ENCODE measurements at places on chromosomes 3 and 15. TPM values are rescaled to one million over a fixed set of nuclear protein-coding genes. Genes with fewer than 3 reads are reported as not detected.

ACTC1 gene
- not detected for total RNA-seq

KNL1 gene
- total RNA-seq: 32.8 TPM

DUOX1 gene
- 0.74 TPM for total RNA-seq

ZSCAN29 gene
- total RNA-seq: 20.9 TPM

CCDC13 gene
- not detected for total RNA-seq

GRCh38 chr3:9716801-9717555 is 13.3 kb downstream of the CPNE9 start:
- DNase-seq: no peak

DNA sequence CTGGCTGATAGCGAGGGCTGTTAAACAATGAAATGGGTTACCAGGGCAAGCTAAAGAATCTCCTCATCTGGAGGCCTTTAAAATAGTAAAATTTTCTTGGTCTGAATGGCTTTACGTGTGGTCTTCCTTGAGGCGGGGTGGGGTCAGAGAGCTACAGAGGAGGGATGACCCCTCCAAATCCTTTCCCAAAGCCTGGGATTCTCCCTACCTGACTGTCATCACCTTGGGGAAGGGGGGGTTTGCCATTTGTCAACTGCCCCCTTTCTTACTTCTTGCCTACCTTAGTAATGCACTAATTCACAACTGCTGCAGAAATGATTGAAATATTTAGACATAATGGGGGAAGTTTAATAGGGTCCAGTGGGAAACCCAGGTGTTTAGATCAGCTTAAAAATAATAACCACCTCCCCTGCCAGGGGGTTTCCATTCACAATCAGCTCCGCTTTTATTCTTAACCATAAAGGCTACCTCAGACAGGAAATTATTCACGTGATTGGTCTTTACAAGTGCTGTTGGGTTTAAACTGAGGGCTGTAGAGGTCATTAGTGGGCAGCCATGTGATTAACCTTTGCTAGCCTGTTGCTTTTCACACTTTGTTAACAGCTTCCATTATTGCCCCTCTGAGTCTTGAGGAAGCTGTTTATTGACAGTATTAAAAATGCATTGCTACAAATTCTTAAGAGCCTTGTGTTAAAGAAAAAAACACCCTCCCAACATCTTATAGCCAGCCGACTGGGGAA is 276.5 kb upstream of the ATP11B start:
- no peak for DNase-seq

DNA sequence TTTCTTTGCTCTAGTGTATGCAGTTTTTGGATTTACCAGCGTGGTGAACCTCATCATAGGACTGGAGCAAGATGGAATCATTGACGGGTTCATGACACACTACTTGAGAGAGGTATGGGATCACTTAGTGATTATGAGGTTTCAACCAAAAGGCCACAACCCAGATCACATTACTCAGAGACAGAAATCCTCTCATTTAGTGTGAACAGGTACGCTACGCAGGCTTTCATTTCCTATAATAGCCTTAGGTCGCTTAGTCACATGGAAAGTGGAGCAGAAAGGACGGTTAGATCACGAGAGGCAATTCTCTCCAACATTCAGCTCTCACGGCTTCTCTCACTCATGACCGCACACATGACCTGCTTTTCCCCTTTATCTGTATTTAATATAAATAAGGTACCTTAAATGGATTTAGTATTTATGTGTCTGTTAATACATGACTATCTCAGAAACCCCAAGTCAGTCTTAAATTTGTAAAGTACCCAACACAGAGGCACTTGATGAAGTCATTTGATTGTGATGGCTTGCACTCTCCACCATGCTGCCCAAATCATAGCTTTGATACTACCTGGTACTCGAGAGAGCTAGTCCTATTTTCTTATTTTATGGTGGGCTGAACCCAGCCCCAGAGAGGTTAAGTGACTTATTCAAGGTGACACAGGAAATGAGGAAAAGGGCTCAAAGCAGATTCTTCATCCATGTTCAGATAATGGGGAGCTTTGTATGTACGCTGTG is 8.6 kb downstream of the TM6SF1 start:
- DNase-seq: no peak

DNA sequence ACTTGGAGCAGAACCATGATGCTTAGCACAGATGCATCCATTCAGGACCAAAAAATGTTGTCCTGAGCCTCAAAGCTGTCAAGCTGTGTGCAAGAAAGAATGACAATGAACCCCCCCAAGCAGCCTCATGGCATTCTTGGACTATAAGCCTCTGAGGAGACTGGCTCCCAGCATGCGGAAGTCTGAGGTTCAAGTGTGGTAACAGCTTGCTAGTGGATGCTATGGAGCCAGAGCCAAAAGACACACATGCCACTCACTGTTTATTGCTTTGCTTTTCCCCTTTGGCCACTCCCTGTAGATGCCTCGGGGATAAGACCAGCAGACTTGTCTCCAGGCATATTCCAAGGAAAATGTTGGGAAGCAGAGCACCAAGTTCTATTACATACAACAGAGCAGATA is 38.2 kb upstream of the SNRK start:
- no peak for DNase-seq

- DNase-seq: no peak
Observed at GRCh38 chr3:16417945-16418739, 95.4 kb downstream of the RFTN1 start.

GRCh38 chr15:66608159-66608558 is 42.4 kb upstream of the LCTL start:
- no peak for DNase-seq

DNA sequence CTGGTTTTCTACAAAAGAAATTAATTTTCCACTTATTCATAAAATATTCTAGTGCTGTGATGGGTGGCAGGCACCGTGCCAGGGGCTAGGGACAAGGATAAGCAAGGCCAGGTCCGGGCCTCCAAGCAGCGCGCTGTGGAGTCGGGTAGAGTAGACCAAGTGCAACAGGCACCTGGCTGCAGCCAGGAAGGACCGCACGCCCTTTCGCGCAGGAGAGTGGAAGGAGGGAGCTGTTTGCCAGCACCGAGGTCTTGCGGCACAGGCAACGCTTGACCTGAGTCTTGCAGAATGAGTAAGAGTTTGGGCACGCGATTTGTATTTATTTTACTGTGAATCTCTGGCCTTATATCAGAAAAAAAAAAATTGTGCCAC is at the start of gene CASR:
Gene CASR, plus strand, starts transcription at position 148 of the 372 bp plus-strand sequence. CDS start 70,522 bp downstream, outside the sequence.
- peak; percentile 20 for DNase-seq

GRCh38 chr3:40292637-40293349 is 16.7 kb upstream of the EIF1B start:
- DNase-seq: no peak

DNA sequence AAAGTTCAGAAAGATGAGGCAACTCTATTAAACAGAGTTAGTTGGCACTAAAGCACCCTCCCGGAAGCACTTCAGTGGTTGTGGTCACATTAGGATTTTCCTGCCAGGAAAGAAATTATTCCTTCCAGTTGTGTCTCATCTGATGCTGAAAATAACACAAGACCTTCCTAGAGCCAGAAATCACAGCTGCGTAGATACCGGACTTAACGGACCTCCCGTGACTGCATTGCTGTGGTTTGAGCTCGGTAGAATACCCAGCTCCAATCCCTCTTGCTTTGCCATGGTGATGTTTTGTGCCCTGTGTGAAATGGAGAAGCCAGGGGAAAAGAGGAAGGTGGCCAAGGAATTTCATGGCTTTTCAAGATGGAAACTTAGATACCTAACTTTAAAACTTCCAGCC is 215.0 kb upstream of the IGF1R start:
- no peak for DNase-seq

DNA sequence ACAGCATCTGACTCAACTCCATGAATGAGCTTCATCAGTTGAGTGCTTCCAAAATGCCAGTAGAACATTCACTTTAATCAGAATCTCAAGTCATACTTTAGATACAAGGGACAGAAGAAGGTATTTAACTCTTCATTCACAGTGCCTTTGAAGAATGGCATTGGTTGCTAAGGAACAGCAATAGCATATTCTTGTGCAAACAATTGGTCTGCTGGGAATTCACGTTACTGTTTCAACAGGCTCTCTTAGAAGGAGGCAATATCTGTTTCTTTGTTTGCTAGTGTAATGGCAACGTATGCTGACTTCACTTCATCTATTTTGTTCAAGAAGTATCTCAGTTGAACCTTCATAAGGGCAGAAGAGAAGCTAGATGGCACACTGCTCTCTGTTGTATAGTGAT is 113.9 kb downstream of the TMEM108 start:
- no peak for DNase-seq

GRCh38 chr3:15538345-15538744 is 16.8 kb upstream of the COLQ start:
- DNase-seq: peak; percentile 20

Data from activated CD4-positive, alpha-beta memory T cell treated with anti-CD3 and anti-CD28 coated beads for 36 hours (primary cell).